Activated T-helper 2 cell treated with anti-CD3 and anti-CD28 coated beads, Interferon-gamma antibody, Interleukin-2, Interleukin-4, amounts not matched to agents 10 μg/mL and 5 μg/mL and 100 μg/mL, durations not matched to agents 14 hours and 24 hours and 36 hours (primary cell): ENCODE measurements at places on chromosomes 7 and 10. TPM values are rescaled to one million over a fixed set of nuclear protein-coding genes. Genes with fewer than 3 reads are reported as not detected.
A peak's percentile ranks its signal among the peaks of the same experiment; 100 is the strongest.

GLI3 gene
- not detected in 2 replicates for total RNA-seq

FEZF1 gene
- total RNA-seq, result not detected in 2 replicates

MYOZ1 gene
- not detected in 2 replicates for total RNA-seq

GSTO2 gene
- 0.57 and 1.4 TPM in 2 replicates for total RNA-seq

LRRC4 gene
- 0.16 TPM in 1 of 2 replicates, not detected in the other for total RNA-seq

DNA sequence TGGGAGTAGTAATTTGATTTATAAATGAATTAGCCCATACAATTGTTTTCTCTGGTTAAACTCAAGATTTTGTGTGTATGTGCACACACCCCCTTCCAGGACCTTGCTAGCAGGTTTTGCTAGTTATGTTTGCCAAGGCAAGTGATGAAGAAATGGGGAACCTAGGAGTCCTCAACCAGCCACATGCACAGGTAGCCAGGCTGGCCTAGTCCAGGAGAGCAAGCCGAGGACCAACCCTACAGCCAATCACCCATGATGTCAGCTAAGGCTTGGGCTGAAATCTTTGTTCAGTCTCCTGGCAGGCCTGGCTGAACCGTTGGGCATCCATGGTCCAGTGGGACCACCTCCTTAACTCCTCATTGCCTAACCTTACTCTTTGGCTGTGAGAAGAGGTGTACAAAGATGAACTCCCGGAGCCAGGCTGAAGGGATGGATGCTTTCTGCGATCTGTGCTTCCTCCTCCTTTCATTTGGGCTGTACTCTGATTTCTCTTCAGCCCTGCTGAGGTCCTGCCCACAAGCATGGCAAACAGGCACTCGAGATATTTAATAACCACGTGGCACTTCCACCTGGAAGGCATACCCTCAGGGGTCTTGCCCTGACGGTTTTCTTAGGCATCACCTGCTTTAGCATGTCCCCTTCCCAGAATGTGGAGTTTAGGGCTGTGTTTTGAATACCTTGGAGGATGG is 22.1 kb downstream of the HNRNPA2B1 start:
- H3K4me1 ChIP-seq, result peaks cover 19% of the 10 kb centered on the region
- peaks cover 43% of the 10 kb centered on the region for H3K36me3 ChIP-seq
- peak overlapping the region; percentile 26 for H3K27ac ChIP-seq
- no peak overlapping the region for H3K4me3 ChIP-seq
- no peaks in the 10 kb centered on the region for H3K27me3 ChIP-seq

DNA sequence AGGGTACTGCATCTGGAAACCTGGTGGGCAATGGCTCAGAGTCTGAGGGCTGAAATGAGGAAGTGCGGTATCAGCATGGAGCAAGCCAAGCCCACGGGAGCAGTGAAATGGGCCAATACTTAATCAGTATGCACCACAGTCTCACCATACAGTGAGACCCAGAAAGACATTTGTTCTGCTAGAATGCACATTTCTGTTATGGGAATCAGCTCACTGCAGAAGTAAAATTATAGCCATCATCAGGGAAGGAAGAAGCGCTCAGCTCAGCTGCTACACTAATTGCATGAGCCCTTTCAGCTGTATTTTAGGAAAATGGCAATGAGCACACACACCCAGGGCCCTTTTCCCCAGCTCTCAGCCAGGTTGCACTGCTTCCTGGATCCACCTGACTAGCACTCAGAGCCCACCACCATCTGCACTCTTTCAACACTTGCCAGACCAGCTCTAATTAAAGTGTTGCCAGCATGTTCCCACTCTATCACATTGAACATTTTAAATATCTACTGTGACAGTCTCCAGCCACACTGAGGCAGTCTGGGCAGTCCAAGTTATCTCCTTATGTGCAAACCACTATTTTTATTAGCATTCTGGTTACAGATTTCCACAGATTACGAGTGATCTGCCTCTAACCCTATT is 44.2 kb upstream of the PIK3AP1 start:
- no peaks in the 10 kb centered on the region for H3K36me3 ChIP-seq
- no peak overlapping the region for H3K27ac ChIP-seq

- H3K4me1 ChIP-seq, result no peaks in the 10 kb centered on the region
- H3K4me3 ChIP-seq, result no peak overlapping the region
- DNase-seq, result no peak
- H3K27ac ChIP-seq, result no peak overlapping the region
- no peaks in the 10 kb centered on the region for H3K36me3 ChIP-seq
- H3K27me3 ChIP-seq, result peaks cover 5% of the 10 kb centered on the region
Observed at GRCh38 chr7:26551740-26552139, 260.1 kb downstream of the SNX10 start.

DNA sequence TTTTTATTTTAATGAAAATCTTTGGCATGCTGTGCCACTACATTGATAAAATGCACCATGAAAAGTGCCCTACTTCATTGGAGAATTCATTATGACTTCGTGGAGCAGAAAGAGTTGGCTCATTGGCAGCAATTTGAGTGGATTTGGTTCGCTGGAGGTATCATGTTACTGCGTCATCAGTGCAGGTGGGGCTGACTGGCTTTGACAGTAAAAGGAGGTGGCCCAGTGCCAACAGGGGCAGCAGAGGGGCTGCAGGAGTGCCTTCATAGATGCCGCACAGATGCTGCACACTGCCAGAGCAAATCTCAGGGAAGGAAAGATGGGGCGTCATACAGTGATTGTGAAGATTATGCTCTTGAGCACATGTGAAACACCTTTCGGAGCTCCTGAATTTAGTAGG is 22.2 kb downstream of the FZD1 start:
- no peaks in the 10 kb centered on the region for H3K4me1 ChIP-seq
- H3K36me3 ChIP-seq, result no peaks in the 10 kb centered on the region
- H3K27me3 ChIP-seq, result peaks cover 11% of the 10 kb centered on the region

DNA sequence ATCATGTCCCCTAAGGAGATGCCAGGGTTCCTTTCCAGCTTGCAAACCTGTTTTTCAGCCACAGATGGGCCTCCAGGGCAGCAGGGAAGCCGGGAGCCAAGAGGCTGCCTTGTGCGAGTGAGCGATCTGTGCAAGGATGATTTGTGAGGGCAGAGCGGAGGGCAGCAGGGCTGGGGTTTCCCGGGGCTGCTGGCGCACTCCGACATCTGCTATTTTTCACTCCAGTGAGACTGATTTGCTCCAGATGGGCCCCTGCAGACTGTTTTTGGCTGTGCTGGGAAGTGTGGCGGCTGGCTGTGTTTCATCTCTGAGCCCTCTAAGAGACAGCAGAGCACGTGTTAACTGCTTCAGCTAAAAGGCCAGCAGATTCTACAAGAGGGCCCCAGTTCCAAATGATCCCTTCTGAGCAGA is 466.2 kb downstream of the TYW1 start:
- H3K36me3 ChIP-seq, result no peaks in the 10 kb centered on the region
- H3K27me3 ChIP-seq, result no peaks in the 10 kb centered on the region
- no peak for DNase-seq
- no peaks in the 10 kb centered on the region for H3K4me1 ChIP-seq
- H3K4me3 ChIP-seq, result no peak overlapping the region

DNA sequence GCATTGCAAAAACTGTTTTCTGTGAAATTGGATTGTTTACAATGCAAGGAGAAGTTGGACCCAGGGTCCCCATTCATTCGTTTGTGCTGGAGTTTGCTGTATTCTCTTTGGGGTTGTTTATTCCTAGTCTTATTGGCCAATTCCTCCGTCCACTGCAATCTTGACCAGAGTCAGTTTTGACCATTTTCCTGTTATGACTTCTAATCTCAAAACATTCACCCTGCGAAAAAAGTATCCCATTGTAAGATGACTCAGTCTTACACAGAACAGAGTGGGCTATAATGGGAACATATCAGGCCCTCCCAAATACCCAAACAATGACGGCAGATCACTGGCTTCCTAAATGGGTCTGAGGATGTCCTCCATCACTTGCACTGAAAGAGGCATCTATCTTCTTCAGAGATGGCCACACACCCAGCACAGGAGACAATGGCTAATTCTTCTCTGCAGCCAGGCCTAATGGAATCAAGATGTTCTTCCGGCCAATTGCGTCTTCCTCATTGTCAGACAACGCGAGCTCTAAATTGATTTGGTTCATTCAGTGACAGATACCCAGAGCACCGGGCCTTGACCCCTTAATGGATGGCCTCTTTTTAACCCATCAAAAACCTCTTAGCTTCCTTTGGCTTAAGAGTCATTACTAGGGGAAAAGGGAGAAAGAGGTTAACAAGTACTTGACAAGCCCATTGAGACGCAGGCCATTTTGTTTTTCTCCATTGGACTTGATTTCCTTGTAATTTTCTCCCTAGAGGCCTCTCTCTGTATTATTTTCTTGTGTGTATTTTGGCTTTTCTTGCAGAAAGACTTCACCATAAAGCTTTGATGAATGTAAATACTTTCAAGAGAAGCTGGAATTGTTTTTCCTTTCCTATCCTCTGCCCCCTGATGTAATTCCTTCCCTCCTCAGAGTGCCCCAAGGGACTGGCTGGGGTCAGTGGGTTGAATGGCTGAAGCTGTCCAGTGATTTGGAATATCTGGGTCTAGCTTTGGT is 129.6 kb downstream of the PRPF18 start:
- DNase-seq, result no peak
- no peaks in the 10 kb centered on the region for H3K36me3 ChIP-seq
- H3K4me3 ChIP-seq, result no peak overlapping the region
- peaks cover 10% of the 10 kb centered on the region for H3K27me3 ChIP-seq

DNA sequence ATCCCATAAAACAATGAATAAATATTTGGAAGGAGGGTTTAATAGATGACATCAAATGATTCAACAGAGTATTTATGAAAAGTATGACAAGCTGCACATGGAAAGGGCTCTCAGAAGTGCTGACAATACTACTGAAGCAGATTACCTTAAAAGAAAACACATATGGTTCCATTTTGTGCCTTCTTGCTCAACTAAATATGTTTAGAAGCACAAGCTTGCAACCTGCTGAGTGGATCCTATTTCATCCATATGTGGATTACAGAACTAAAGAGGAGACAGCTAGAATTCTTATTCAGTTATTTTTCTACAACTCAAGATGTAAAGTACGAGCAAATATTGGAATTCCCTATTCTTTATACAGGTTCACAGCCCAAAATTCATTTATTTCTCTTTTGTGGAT is 340.6 kb downstream of the TFEC start:
- no peak for DNase-seq
- H3K36me3 ChIP-seq, result no peaks in the 10 kb centered on the region
- H3K27ac ChIP-seq, result no peak overlapping the region
- no peaks in the 10 kb centered on the region for H3K27me3 ChIP-seq

DNA sequence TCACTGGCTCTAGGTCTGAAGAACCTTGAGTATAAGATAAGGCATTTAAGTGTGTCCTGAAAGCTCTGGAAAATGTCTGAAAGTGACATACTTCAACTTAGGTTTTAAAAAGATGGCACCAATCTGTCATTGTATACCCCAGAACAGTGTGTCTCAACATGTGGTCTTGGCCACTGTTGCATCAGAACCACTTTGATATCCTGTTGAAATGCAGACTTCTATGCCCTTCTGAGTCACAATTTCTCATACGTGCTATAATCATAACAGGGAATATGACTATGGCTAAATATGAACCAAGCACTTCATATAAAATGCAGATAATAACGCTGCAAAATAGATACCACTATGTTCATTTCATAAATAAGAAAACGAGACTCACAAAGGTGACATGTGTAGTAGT is 38.0 kb upstream of the GPAM start:
- H3K27ac ChIP-seq, result no peak overlapping the region
- H3K4me1 ChIP-seq, result no peaks in the 10 kb centered on the region
- H3K36me3 ChIP-seq, result no peaks in the 10 kb centered on the region
- no peak for DNase-seq

DNA sequence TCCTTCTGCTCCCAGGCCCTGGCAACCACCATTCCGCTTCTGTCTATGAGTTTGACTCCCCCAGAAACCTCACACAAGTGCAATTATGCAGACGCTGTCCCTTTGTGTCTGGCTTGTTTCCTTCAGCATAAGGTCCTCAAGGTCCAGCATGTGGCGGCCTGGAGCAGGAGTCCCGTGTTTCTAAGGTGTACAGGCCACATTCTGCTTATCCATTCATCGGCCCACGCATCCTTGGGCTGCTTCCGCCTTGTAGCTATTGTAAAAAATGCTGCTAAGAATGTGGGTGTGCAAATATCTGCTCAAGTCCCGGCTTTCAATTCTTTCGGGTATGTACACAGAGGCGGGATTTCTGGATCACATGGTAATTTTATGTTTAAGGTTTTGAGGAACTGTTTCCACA is 38.2 kb downstream of the ESYT2 start:
- no peak overlapping the region for H3K27ac ChIP-seq
- peaks cover 74% of the 10 kb centered on the region for H3K36me3 ChIP-seq
- DNase-seq, result no peak
- peaks cover 4% of the 10 kb centered on the region for H3K4me1 ChIP-seq

DNA sequence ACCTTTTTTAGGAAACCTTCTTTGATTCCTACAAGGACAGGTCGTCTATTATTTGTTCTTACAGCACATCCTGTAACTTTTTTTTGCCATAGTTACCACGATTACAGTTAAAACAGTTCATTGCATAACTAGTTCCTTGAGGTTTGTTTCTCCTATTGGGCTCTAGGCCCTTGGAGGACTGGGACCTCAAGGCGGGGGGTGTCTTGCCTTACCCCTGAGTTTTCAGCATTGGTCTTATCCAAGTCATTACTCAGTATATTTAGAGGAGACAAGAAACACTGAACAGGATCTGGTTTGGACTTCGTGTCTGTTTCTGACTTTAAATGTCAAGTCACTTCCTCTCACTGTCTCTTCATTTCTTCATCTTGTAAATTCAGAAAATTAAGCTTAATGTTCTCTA is 369.8 kb downstream of the SDK1 start:
- no peaks in the 10 kb centered on the region for H3K27me3 ChIP-seq
- no peak overlapping the region for H3K27ac ChIP-seq
- H3K36me3 ChIP-seq, result no peaks in the 10 kb centered on the region
- DNase-seq, result no peak

- H3K36me3 ChIP-seq, result peaks cover 11% of the 10 kb centered on the region
- H3K4me3 ChIP-seq, result peak overlapping the region; percentile 83
- H3K27me3 ChIP-seq, result no peaks in the 10 kb centered on the region
- no peak for DNase-seq
- peaks cover 62% of the 10 kb centered on the region for H3K4me1 ChIP-seq
Observed at GRCh38 chr10:114526126-114526503, 121.8 kb upstream of the AFAP1L2 start.
